ENCODE measurements at places on chromosomes 13 and 19. TPM values are rescaled to one million over a fixed set of nuclear protein-coding genes. Genes with fewer than 3 reads are reported as not detected.

The ZNF534 gene
- total RNA-seq: not detected

The KCNC3 gene
- not detected for total RNA-seq

The NLRP4 gene
- not detected for total RNA-seq

The IL12RB1 gene
- 0.12 TPM for total RNA-seq

The SMIM7 gene
- 85.6 TPM for total RNA-seq

The HSPB6 gene
- 1.8 TPM for total RNA-seq

The OR10H1 gene
- not detected for total RNA-seq

The MEIOSIN gene
- total RNA-seq: not detected

The ZNF550 gene
- 5.1 TPM for total RNA-seq

The TMEM38A gene
- total RNA-seq: 0.34 TPM

The SSC5D gene
- 2.4 TPM for total RNA-seq

The RFPL4A gene
- total RNA-seq: not detected

The EPSTI1 gene
- total RNA-seq: 17.9 TPM

The RGL3 gene
- not detected for total RNA-seq

The SYT5 gene
- total RNA-seq: 0.06 TPM

The NLRP9 gene
- not detected for total RNA-seq

The UNC13A gene
- total RNA-seq: 0.70 TPM

The FREM2 gene
- total RNA-seq: under 0.01 TPM

The S1PR4 gene
- total RNA-seq: not detected

The CD22 gene
- 0.29 TPM for total RNA-seq

The ICAM5 gene
- total RNA-seq: not detected

The ZNF177 gene
- 2.2 TPM for total RNA-seq

The KMT2B gene
- 34.4 TPM for total RNA-seq

The LIG4 gene
- total RNA-seq: 9.1 TPM

The MYO1F gene
- 0.15 TPM for total RNA-seq

The TSSK6 gene
- 0.92 TPM for total RNA-seq
